ENCODE measurements at places on chromosomes 2 and 18.

DNA sequence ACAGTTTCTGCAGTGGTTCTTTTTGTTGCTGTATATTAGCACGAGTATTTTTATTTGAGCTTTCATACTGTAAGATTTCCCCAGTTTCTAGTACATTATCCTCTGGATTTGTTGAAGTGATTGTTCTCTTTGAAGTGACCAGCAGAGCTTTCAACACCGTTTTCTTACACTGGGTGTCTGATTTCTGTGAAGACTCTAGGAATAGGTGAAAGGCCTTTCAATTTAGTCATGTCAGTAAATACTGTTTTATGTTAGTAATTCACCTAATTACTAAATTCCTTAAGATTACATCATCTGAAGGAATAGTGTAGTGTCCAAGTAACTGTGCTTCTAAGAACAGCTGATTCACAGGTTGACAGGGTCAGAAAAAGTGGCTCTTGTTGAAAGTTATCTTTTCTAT is 2.3 kb downstream of the PPM1B start:
- DNase-seq, result no peak

- no peak for DNase-seq
These were observed 285.2 kb downstream of the MYCN start for GRCh38 chr2:16225545-16225944.

DNA sequence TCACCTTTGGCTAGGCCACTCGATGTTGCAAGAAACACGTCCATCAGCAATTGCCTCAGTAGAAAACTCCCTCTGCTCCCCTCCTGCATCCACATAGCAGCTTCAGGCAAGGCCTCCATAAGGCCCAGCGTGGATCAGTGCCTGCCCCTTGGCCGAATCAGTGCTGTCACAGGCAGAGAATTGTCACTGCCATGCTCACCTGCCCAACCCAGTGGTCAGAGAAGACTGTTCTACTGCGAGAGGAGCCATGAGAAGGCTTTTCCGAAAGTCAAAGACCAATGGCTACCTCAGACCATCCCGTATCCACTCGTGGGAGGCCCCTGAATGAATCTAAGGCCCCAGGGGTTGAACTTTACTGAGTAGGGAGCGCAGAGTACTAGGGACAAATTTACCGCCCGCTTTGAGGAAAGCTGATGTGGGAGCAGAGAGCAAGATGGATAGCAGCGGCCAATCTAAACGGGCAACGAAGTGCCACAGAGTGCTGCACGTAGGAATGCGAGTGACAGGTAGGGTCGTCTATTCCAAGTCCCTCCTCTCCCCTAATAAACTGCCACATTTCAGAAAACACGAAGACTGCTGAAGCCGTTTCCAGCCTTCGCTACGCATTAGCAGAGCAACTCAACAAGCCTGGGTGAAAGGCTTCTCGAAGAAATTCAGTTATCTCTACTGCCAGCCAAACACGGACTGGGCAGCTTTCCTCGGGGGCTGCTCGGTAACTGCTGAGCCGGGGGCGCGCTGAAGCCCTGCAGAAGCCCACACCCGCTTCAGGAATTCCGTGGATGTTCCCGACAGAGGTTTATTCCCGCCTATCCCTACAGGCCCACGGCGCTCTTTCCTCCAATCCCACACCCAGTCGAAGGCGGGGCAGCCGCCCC is 968 bp upstream of the RALBP1 start:
- no peak for DNase-seq

DNA sequence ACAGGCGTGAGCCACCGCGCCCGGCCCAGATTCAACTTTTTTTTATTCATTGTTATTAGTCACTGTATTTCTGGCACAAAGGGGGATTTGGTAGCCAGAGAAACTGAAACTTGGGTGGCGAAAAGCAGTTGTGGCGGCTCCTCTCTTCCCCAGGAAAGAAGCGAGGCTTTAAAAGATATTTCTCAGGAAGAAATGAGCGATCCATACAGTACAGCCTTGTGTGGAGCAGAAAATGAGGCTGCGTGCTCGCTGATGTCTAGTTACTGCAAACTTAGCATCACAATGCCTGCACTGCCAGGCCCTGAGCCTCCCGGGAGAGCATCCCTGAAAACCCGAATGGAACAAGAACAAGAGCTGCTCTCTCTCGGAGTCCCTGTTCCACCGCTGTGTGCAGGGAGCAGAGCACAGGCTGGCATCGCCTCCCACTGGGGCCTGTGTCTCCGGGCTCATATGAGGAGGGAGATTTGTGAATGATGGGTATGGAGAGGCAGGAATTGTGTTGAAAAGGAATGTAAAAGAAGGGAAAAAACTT is 234.0 kb downstream of the ZNF516 start:
- DNase-seq, result no peak

DNA sequence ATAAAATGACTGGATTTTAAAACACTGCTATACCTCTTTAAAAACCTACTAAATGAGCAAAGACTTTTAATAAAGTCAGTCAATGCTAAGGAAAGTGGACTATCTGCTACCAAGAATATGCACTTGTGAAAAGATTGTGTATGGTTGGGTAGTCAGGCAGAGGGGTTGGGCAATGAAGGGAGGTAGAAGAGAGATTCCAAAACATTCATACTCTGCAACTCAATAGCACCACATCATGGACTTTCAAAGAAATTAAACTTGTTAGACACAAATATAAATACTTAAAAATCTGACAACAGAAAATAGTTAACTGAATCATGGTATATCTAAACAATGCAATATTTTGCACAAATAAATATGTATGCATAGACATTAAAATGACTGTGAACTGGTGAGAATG is 139.9 kb upstream of the MAPRE2 start:
- DNase-seq, result no peak

GRCh38 chr2:133173224-133173623 is 395.0 kb downstream of the NCKAP5 start:
- DNase-seq, result no peak

- no peak for DNase-seq
These were observed 1.7 kb downstream of the UNC80 start for GRCh38 chr2:209773377-209773776.

DNA sequence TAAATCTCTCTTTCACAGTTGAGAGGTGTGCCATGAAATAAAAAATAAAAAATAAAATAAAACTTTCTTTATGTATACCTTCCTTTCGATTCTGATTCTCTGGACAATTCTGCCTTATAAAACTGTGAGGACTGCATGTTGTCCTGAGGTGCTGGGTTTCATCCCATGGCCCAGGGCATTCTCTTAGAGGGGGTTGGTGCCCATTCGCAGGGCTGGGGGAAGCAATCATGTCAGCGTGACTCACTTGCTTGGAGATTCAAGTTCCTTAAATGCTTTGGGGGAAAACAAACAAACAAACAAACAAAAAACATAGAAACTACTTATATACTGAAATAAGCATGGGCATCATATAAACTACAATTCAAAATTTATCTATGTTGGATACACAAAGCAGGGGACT is 122.0 kb upstream of the ST6GAL2 start:
- DNase-seq, result no peak

GRCh38 chr2:2332381-2332780 is 1.3 kb upstream of the MYT1L start:
- no peak for DNase-seq

DNA sequence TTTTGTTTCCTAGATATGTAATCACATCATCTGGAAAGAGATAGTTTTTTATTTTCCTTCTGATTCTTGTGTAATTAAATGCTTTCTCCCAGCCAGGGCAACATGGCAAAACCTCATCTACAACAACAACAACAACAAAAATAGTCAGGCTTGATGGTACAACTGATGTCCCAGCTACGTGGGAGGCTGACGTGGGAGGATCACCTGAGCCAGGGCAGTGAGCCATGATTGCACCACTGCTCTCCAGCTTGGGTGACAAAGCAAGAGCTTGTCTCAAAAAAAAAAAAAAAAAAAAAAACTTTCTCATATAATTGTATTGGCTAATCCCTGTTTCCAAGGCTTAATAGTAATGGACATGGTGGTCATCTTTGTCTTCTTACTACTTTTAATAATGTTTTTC is 26.4 kb upstream of the PGAP1 start:
- DNase-seq, result no peak

- no peak for DNase-seq
These were observed 234.0 kb downstream of the GBX2 start for GRCh38 chr2:235934059-235934773.

Measured in stimulated activated CD8-positive, alpha-beta memory T cell treated with anti-CD3 and anti-CD28 coated beads, Interleukin-4, amount 100 ng/mL, for 4 hours (primary cell).